ENCODE measurements at places on chromosomes 2 and 18.

GRCh38 chr2:173424886-173425285, 70.2 kb downstream of the CDCA7 start:
- DNase-seq, result no peak

GRCh38 chr2:239946864-239947728, 78.0 kb downstream of the NDUFA10 start:
- DNase-seq, result peak; percentile 20

GRCh38 chr18:40911041-40911440, 1044.0 kb upstream of the PIK3C3 start:
- DNase-seq, result no peak

GRCh38 chr18:39732918-39733317, 2167.3 kb upstream of the CELF4 start:
- no peak for DNase-seq

GRCh38 chr2:171894612-171894947, 536 bp upstream of the SLC25A12 start:
- DNase-seq, result no peak

- DNase-seq, result no peak
Observed at GRCh38 chr2:62296832-62297623, 101.1 kb downstream of the B3GNT2 start.

- no peak for DNase-seq
Observed at GRCh38 chr2:47617523-47618271, 165.2 kb upstream of the MSH6 start.

GRCh38 chr2:167992278-167992677, 255.1 kb downstream of the STK39 start:
- no peak for DNase-seq

GRCh38 chr2:24122366-24123194, 554 bp downstream of the PFN4 start:
- no peak for DNase-seq

DNA sequence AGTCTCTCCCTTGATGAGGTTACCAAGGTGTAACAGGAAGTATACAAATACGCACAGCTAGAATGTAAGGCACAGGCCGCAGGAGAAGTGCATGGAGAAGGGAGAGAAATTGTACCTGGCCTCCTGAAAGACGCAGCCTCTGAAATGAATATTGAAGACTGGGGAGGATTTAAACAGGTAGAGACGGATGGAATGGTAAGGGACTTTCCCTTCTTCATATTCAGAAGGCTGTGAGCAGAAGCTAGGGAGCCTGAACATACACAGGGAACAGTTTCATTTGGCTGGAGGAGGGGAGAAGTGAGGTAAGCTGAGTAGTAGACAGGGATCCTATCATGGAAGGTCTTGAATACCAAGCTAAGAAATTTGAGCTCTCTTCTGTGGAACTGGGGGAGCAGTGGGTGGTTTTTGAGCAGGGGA, 112.7 kb downstream of the ANKRD44 start:
- no peak for DNase-seq

- DNase-seq, result no peak
Observed at GRCh38 chr2:101230541-101231001, 22.1 kb upstream of the CNOT11 start.

GRCh38 chr18:37156330-37156942, 327.5 kb downstream of the KIAA1328 start:
- no peak for DNase-seq

DNA sequence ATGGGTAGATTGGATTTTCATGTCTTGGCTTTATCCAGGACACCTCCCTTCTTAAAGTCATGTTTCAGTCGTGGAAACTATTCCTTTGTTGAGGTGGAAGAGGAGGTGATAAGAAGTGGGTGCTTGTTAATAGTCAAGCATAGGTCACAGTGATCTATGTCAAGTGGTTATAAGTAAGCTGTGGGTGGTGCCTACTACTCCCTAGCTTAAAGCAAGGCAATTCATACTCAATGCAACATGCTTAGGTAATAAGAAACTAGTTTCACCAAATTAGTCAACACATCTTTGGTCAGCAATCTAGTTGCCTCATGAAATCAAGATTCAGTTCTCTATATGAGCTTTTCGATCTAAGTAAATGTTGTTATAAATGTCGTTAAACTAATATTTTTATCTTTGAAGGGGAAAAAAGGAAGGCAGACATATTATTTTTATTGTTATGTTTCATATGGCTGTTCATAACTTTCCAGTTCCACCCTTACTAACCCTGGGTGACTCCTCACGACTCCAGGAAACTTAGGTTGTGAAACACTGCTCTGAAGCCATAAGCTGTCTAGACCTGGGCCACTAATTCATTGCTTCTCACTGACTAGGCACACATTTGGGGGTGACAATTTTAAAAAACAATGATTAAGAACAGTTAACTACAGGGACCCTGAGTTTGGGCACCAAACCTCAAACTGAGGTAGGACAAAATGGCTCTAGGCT, 5.8 kb upstream of the ABCB11 start:
- DNase-seq, result no peak

GRCh38 chr2:101566632-101567228, 91.8 kb upstream of the RFX8 start:
- DNase-seq, result no peak

DNA sequence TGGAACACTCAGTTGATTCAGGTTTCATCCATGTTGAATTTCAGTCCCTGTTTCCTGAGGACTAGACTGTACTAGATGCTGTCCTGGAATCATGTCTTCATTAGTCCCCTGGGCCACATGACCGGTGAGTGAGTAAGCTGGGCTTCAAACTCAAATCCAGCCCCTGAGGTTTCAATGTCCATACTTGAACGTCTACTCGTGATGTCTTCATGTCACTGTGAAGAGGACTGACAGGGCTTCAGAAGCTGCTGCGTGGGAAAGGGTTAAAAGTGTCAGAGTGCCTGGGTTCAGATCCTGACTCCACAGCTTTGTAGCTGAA, 101.2 kb downstream of the CDK15 start:
- no peak for DNase-seq

DNA sequence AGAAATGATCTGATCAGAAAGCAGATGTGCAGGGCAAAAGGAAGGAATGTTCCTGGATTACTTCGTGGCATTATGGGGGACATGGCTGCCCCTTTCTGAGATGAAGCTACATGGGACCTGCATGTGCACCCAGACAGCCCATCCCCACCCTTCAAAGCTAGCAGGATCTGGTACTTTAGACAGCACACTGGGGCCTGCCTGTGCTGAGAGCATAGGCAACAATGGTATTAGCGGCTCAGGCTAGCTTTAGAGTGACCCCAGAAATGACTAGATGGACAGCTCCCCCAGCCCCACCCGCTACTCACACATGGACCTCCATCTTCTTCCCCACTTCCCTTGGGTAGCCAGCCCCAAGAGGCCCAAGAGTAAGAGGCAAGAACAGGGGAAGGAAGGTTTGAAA, 61.5 kb upstream of the NFE2L2 start:
- DNase-seq, result no peak

- DNase-seq, result no peak
Observed at GRCh38 chr2:168811696-168812095, 9.3 kb downstream of the NOSTRIN start.

- DNase-seq, result no peak
Observed at GRCh38 chr18:75199327-75199726, 9.6 kb downstream of the PTGR3 start.

DNA sequence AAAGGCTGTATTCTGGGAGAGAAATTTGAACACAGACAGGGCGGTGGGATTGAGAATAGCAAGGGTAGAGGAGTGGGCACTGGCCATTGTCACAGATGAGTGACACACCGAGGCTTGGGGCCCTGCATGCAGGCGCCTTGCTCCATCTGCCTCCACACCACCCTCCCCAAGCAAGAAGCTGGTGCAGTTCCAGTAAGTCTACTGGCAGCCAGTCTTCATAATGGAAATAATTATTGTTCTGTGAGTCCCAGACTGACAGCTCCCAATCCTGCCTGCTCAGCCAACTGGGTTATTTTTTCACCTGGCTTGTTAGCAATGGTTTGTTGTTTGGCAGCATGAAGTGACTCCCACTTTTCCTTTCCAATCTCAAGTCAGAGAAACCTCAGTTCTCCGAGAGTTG, 13.0 kb downstream of the TTC32 start:
- no peak for DNase-seq

DNA sequence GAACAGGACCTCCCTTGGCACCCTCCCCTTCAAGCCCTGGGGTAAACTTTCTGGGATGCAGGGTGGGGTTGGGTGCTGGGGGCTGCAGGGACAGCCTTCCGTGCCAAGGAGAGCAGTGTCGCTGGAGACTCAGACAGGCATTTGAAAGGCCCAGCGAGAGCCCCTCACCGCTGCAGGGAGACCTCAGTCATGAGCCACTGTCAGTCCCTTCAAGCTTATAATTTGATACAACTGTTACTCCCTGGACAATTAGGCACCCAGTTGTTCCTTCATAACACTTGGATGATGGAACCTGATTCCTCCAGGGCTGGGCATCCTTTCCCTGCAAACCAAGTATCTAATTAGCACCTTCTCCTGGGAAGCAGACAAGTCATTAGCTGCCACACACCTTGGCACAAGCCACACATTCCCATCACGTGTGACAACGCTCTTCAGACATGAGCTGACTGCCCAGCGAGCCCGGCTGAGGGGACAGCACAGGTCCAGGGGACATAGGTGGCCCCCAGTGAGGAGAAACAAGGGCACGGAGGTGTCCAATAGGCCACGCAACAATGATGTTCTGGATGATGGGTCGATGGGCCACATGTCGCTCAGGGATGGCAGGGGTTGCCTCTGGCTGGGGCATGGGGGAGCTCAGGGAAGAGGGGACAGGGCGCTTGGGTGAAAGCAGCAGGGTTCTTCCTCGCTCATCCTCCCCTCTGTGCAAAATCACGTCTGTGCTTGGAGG, 59.6 kb downstream of the KCNF1 start:
- no peak for DNase-seq

GRCh38 chr2:63432373-63432772, 155.9 kb downstream of the WDPCP start:
- DNase-seq, result no peak

GRCh38 chr2:136104977-136105376, 13.0 kb downstream of the CXCR4 start:
- no peak for DNase-seq

GRCh38 chr2:10787176-10787968, 25.2 kb downstream of the PDIA6 start:
- DNase-seq, result no peak

DNA sequence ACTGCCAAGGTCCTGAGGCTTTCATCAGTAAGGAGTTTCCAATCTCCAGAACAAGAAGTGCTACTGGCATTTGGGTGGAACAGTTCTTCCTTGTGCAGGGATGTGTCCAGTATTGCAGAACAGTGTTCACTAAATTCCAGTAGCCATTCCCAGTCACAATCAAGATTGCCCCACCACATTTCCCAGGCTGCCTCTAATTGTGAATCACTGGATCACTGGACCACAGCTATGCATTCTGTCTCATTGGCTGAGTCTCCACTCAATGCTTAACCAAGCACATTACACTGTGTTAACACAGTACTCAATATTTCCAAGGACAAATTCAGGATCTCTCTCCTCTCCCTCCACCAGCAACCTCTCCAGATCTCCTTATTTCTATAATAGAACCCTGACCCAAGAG, 160.2 kb upstream of the CCDC150 start:
- no peak for DNase-seq

- no peak for DNase-seq
Observed at GRCh38 chr2:7013471-7014160, 96.4 kb downstream of the RNF144A start.

- no peak for DNase-seq
Observed at GRCh38 chr18:44341759-44342158, 338.9 kb upstream of the SETBP1 start.
